ENCODE measurements at places on chromosomes 3 and 15.

DNA sequence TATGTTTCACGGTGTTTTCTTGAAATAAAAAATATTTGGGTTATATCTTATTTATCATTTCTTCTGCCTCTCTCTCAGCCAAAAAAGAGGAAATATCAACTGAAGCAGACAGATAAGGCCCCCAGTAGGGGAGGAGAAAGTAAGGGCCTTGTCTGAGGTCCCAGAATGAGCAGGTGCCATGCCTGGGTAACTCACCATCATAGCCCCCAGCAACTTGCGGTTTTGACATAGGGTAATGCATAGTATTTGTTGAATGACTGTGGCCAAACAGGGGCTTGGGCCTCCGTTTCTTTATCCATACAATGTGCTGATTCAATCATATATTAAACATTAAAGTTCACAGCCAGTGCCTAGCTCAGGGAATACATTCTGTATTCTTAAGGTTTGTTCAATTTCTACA lies 119.6 kb downstream of the ABI3BP start:
- DNase-seq: no peak

DNA sequence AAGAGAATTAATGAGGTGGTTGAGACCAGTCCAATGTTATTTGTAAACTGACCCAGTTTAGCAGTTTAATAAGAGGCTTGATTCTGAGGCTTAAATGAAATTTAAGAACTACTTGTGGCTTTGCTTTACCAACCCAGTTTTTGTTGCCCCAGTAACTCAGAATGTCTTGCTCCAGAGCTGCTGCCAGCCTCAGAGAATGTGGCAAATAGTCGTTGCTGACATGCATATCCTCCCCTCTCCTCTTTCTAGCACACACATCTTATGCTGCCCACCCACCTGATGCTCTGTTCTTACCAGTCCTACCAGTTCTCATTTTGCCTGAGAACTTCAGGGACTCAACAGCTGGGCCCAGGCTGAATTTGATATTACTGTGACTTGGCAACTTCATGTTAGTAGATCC lies 92.4 kb upstream of the TSC22D2 start:
- DNase-seq: no peak

GRCh38 chr3:14775563-14775962 lies 43.2 kb upstream of the FGD5 start:
- DNase-seq: no peak

- DNase-seq: no peak
Observed at GRCh38 chr3:184419171-184419570, 39.3 kb downstream of the CHRD start.

- no peak for DNase-seq
Observed at GRCh38 chr15:80452166-80452565, 48.0 kb downstream of the ARNT2 start.

DNA sequence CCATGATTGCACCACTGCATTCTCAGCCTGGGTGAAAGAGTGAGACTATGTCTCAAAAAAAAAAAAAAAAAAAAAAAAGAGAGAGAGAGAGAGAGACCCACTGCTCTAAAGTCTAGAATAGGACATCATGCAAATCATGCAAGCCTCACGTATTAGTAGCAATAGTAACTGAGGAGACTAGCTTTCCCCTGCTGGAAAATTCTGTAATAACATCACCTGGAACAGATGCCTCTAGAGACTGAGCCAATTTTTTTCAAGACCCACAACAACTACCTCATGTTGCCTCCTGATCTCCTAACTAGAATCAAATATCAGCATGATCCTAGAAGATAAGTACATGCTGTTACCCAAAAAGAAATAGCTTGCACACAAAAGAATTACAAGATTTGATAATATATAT lies 461.9 kb downstream of the AGBL1 start:
- DNase-seq: no peak

DNA sequence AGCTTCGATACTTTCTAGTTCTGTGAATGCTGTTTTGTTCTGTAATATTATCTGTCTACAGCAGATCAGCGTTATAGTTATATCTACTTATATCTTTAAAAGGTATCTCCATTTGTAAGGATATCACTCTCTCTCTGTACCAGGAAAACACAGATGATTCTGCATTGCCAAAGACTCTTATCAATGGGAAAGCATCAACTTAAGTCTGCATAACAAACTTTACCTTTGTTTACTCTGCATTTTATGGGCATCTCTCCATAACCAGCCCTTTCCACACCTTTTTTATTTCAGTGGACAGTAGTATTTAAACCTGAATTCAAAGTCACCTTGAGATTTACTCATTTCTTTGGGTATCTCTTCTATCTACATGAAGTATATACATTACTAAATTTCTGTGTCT lies 238.7 kb upstream of the GRM7 start:
- no peak for DNase-seq

DNA sequence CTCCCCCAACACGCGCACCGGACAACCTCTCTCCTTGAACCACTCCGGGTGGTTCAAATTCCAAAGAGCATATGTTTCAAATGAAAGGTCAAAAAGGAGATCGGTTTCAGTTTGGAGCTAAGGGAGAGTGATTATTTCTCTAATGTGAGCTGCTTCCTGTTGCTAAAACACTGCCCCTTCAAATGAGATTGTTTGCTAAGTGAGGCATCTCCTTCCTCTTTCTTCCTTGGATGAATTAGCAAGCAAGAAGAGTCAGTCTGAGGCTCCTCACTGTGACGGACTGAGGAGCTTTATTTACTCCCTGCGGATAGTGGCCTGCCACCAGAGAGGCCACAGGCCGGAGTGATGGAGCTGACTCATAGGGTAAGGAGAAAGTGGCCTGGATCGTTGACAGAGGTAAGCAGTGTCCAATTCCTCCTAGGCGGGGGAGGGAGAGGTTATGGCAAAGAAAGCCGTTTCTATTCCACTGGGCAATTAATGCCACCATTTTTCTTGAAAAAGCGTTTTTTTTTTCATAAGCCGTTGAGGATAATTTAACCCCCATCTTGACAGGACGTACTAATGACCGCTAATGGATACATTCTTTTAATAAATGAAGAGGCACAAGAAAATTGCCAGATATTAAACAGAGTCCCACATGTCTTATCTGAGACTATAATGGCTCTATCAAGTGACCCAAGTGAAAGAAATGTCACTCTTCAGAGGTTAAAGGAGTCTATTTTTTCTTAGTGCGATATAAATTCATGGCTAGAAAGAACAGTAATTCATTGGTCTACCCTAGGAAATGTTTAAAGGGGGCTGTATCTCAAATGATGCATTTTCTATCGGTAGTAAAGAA lies 167.0 kb upstream of the ANKRD28 start:
- DNase-seq: no peak

DNA sequence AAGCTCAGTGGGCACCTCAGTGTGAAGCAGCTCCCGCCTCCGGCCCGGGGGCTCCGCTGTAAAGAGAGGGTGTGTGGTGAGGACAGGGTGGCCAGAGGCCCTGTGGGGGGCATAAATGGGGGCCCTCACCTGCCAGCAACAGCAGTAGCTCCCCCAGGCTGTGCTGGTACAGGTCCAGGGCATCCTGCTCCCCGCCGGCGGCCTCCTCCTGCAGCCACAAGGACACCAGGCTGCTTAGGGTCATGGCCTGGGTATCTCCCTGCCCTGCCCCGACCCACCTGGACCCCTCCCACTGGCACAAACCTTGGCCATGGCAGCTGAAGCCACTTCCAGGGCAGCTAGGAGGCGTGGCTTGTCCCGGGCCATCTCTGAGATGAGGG lies 4.8 kb downstream of the ULK3 start:
- no peak for DNase-seq

DNA sequence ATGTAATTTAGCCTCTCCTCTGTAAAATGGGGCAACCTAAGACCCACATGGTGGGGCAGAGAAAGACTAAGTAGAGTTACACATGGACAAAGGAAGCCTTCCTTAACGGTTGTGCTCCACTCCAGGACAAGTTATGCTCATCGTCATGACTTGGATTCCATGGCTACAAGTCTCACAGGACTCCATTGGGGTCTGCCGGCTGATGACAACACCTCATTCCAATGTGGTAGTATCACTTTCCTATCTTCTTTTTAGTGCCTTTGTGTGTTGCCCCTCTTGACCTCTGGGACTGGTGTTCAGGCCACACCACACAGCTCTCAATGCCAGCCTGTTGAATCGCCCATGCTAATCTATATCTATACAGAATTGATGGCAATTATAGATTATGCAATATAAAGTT lies 181.3 kb upstream of the WNT5A start:
- no peak for DNase-seq

DNA sequence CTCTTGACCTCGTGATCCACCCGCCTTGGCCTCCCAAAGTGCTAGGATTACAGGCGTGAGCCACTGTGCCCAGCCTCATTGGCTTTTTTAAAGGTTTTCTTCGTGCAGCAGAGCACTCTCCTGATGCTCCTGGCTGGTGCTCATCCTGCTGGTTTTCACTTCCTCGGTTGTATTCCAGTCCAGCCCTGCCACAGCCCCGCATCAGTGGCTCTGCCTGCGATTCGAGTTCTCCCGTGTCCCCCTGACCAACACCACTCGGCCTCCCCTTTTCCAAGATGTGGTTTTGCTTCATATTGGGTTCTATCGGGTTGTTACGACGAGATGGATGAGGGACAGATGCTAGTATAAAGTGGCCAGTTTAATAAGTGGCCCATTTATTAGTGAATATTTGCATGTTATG lies 27.8 kb downstream of the EFCC1 start:
- no peak for DNase-seq

DNA sequence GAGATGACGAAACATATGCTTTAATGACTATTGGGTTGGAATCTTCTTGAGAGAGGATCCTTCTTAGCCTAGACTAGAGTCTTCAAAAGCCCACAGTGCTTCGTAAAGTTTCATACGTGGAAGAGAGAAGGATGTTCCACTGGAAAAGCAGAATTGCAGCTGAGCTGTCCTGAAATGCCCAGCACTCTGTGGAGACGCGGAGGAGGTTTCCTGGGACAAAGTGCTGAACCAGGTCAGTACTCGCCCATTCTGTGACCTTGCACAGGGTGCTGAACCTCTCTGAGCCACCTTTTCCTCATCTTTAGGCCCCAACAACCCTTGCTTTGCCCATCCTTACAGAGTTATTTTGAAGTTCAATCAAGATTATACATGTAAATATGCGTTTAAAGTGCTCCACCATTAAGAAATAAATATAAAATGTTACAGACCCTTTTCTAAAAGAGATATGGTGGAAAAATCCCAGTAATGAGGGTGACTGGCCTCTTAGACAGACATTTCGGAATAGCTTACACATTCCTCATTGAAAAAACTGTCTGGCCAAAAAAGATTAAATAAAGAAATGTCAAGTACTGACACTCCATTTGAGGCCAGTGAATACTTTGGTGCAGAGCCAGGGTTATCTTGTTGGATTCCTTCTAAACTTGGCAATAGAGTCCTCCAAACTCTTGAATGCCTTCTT lies 4.2 kb upstream of the MAGEF1 start:
- DNase-seq: no peak

- no peak for DNase-seq
Observed at GRCh38 chr15:61080221-61081026, 148.7 kb downstream of the RORA start.

GRCh38 chr3:150130404-150131100 lies 159.9 kb upstream of the PFN2 start:
- no peak for DNase-seq

- DNase-seq: no peak
Observed at GRCh38 chr3:197068077-197068476, 38.5 kb upstream of the MELTF start.

DNA sequence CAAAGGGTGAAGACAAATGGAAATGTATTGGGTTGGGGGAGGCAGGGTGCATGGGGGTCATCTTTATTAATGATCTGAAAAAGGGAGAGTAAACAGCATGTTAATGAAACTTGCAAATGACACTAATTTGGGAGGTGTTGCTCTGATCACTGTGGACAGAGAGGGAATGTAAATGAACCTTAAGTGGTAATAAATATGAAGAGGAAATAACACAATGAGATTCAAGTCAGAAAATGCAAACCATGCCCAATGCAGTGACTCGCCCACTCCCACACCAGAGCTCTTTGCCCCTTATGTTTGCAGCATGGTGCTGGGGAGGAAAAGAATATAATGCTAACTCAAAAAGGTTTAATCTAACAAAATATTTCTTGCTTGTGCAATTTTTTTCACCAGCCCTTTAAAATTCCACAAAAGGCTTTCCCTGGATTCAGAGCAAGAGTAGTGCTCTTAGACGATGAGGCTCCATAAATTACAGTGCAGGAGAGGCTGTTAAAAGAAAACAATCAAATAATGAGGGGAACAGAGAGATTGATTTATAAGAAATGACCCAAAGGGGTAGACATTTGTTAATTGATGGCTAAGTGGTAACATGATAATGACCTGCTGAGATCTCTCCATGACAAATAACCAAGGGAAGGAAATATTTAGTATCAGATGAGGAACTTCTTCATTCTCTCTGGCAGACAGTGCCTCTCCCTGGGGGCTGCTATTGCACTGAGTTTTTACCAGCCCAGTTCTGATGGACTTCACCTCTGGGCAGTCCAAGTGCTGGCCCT lies 210.0 kb upstream of the PPP2R3A start:
- no peak for DNase-seq

- no peak for DNase-seq
Observed at GRCh38 chr3:152100491-152101132, 168.1 kb upstream of the MBNL1 start.

DNA sequence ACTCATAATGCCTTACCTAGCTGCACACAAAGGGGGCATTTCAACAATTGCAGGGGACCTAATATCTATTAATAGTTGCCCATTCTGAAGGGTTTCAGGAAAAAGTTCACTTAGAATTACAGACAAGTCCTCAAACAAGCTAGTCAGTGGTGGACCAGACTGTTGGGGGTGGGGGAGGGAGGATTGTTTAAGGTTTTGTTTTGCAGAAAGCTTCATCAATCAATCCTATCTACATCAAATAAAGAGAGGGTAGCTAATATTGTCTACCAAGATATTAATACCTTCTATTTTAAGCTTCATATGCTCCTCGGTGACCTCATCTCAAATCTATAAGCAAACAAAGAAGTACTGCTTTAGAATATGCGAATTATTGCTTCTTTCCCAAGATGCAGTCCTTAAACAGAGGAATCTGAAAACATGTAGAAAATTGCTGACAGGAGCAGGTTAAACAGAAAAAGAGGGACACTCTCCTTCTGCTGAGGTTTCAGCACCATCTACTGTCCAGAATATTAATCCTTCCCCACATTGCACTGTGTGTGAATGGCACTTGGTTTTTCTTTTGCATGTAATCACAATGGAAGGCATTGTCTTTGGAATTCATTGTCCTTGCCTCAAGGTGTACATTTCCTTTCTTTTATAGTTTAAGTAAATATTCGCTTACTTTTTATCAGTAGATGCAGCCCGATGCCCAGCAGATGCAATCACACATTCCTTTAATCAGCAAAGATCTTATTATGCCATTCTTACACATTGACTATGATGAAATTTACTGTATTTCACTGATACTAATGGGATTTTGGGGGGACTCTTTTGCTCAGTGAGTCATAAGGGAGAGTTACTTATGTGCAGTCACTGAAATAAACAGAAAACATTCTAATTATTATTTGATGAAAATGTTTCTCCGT lies 94.7 kb downstream of the IL5RA start:
- DNase-seq: no peak

GRCh38 chr3:125010393-125010792 lies 45.4 kb downstream of the HEG1 start:
- DNase-seq: no peak

DNA sequence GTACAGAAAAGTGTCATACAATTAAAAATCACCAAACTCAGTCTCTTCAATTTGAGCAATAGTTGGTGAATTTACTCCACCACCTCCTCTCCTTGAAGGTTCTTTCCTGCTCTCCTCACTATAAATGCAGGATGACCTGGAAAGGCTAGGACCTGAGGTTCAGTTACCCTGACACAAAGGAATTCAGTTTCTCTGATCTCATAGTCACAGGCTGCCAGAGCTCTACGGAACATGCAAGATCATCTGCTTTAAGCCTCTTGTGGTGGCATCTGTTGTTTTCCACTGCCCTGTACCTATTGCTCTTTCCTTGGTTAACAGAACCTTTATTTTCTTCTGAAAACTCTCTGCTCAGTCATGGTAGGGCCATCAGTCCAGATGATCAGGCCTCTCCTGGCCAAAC lies 4.9 kb upstream of the TP63 start:
- DNase-seq: no peak

Data from activated CD8-positive, alpha-beta memory T cell treated with anti-CD3 and anti-CD28 coated beads for 4 hours (primary cell).